CD8-positive, alpha-beta memory T cell (primary cell): ENCODE measurements at places on chromosomes 5 and 9.
A peak's percentile ranks its signal among the peaks of the same experiment; 100 is the strongest.

GRCh38 chr9:73719660-73720059, 568.0 kb downstream of the ANXA1 start:
- no peaks in the 10 kb centered on the region for H3K27me3 ChIP-seq
- no peak overlapping the region for H3K4me3 ChIP-seq
- no peak for DNase-seq
- H3K4me1 ChIP-seq: no peaks in the 10 kb centered on the region
- no peaks in the 10 kb centered on the region for H3K36me3 ChIP-seq

DNA sequence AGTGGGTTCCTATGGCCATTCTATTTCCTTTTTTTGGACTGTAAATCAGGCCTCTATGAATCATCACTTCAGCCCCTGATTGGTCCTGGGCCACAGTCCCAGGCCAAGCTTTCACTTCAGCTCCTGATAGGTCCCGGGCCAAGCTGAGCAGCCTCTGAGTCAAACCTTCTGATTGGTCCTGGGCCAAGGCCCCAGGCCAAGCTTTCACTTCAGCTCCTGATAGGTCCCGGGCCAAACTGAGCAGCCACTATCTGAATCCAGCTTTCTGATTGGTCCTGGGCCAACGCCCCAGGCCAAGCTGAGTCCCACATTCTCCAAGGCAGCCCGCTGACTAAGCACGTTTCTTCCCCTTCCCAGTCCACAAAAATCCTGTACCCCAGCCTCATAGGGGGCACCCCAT, 1972.9 kb upstream of the ACO1 start:
- no peak for DNase-seq
- H3K27me3 ChIP-seq: no peaks in the 10 kb centered on the region
- no peak overlapping the region for H3K27ac ChIP-seq
- no peaks in the 10 kb centered on the region for H3K36me3 ChIP-seq

- H3K27ac ChIP-seq: no peak overlapping the region
- H3K4me1 ChIP-seq: no peaks in the 10 kb centered on the region
- no peaks in the 10 kb centered on the region for H3K36me3 ChIP-seq
- no peak for DNase-seq
- H3K4me3 ChIP-seq: no peak overlapping the region
- H3K27me3 ChIP-seq: no peaks in the 10 kb centered on the region
Observed at GRCh38 chr5:17132444-17133083, 84.9 kb upstream of the BASP1 start.

- H3K27me3 ChIP-seq: no peaks in the 10 kb centered on the region
- no peaks in the 10 kb centered on the region for H3K4me1 ChIP-seq
- no peaks in the 10 kb centered on the region for H3K36me3 ChIP-seq
- no peak overlapping the region for H3K4me3 ChIP-seq
- no peak overlapping the region for H3K27ac ChIP-seq
Observed at GRCh38 chr5:67289763-67290521, 93.3 kb upstream of the CD180 start.

- H3K4me3 ChIP-seq: no peak overlapping the region
- H3K27me3 ChIP-seq: no peaks in the 10 kb centered on the region
- H3K36me3 ChIP-seq: no peaks in the 10 kb centered on the region
- no peak for DNase-seq
- no peak overlapping the region for H3K27ac ChIP-seq
Observed at GRCh38 chr9:110531776-110532175, 47.8 kb downstream of the SVEP1 start.

DNA sequence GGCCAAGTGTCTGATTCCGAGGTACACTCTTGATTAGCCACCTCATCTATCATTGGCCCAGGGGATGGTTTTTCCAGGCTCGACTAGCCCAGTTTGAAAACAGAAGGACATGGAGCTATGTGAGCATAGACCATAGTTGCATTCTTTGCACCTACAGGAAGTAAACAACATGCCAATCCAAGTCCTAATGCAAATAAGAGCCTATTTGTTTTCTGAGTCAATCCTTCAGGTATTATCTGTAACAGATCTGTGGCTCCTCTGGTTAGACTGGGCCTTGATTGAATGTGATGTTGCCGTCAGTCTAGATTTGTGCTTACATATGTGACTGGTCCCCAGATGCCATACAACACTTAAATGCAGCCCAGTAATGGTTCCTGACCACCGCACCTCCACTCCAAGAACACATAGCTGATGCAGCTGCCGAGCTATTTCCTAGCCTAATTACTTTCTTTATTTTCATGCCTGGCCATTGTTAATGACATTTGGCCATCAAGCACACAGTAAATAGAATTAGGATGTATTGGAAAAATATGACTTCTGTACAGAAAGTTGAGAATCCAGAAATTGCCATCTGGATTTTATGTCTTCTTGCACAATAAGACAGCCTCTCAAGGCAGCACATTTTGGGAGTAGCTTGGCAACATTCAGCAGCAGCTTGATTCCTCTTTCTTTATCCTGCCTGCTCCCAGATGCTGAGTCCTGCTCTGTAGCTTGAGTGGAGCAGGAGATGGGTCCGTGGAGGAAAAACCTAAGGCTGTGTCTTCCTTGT, 29.5 kb upstream of the ARHGAP26 start:
- no peak overlapping the region for H3K4me3 ChIP-seq
- H3K4me1 ChIP-seq: no peaks in the 10 kb centered on the region
- H3K27me3 ChIP-seq: no peaks in the 10 kb centered on the region
- no peak overlapping the region for H3K27ac ChIP-seq
- no peaks in the 10 kb centered on the region for H3K36me3 ChIP-seq

DNA sequence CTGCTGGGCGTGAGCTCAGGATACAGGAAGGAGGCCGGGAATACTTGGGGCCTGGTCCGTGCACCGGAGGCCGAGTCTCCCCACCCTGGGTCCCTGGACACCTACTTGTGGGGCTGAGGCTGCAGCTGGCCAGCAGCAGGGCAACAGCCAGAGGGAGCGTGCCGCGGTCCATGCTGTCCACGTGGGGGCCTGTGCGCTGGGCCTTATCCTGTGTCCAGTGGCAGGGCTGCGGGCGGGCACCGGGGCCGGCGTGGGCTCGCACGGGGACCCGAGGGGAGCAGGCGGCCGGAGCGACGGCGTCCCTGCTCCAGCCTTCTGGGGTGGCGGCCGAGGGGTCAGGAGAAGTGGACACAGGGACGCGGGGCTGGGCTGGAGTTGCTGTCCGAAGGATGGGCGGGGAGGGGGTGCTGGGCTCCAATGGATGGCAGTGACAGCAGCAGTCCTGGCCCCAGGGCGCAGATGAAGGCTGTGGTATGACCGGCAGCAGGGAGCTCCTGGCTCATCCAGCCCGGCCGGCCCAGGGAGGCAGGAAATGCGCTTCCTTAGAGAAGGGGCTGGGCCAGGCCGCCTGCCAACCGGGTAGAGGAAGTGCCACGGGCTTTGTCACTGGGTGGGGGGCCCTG, at the start of gene ENG:
ENG (minus strand) TSS at position 475 of the 623 bp plus-strand sequence; CDS start at position 172, 303 bp downstream.
- peaks cover 25% of the 10 kb centered on the region for H3K4me1 ChIP-seq
- H3K27me3 ChIP-seq: no peaks in the 10 kb centered on the region
- H3K36me3 ChIP-seq: no peaks in the 10 kb centered on the region
- H3K27ac ChIP-seq: no peak within 1 kb of the TSS

GRCh38 chr5:66848749-66849641, 252.8 kb downstream of the MAST4 start:
- DNase-seq: no peak
- H3K36me3 ChIP-seq: no peaks in the 10 kb centered on the region
- H3K4me3 ChIP-seq: no peak overlapping the region
- no peaks in the 10 kb centered on the region for H3K27me3 ChIP-seq
- no peaks in the 10 kb centered on the region for H3K4me1 ChIP-seq

GRCh38 chr5:32225445-32225844, 51.3 kb upstream of the GOLPH3 start:
- DNase-seq: no peak
- no peak overlapping the region for H3K4me3 ChIP-seq
- H3K27ac ChIP-seq: no peak overlapping the region
- no peaks in the 10 kb centered on the region for H3K27me3 ChIP-seq
- no peaks in the 10 kb centered on the region for H3K4me1 ChIP-seq

- H3K27me3 ChIP-seq: no peaks in the 10 kb centered on the region
- DNase-seq: no peak
- no peaks in the 10 kb centered on the region for H3K4me1 ChIP-seq
- no peaks in the 10 kb centered on the region for H3K36me3 ChIP-seq
- peak overlapping the region; percentile 43 for H3K27ac ChIP-seq
- H3K4me3 ChIP-seq: no peak overlapping the region
Observed at GRCh38 chr5:176185133-176185733, 53.0 kb upstream of the SIMC1 start.

DNA sequence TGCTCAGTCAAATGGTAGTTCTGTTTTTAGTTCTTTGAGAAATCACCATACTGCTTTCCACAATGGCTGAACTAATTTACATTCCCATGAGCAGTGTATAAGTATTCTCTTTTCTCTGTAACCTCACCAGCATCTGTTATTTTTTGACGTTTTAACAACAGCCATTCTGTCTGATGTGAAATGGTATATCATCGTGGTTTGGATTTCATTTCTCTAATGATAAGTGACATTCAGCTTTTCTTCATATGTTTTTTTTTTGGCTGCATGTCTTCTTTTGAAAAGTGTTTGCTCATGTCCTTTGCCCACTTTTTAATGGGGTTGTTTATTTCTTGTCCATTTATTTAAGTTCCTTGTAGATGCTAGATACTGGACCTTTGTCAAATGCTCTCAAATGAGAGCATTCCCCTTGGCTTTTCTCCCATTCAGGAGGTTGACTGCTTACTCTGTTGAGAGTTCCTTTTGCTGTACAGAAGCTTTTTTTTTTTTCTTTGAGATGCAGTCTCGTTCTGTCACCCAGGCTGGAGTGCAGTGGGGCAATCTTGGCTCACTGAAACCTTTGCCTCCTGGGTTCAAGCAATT, 58.7 kb upstream of the RGMB start:
- no peak overlapping the region for H3K27ac ChIP-seq
- H3K27me3 ChIP-seq: no peaks in the 10 kb centered on the region
- no peaks in the 10 kb centered on the region for H3K36me3 ChIP-seq
- DNase-seq: no peak
- H3K4me1 ChIP-seq: no peaks in the 10 kb centered on the region

DNA sequence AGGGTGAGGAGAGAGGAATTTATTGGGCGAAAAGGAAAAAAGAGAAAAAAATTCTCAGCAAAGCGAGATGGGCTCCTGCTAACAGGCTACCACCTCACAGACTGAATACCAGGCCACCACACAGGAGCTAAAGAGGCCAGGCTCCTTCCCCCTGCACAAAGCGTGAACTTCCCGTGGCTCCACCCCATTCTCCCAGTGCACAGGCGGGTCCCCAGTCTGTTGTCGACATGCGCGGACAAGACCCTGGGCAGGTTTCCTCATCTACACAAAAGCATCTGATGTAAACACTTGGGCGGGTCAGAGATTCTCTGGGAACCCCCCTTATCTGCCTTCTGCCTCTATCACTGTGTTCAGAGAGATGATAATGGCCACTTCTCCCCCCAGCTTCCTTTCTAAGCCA, 34.2 kb downstream of the IL31RA start:
- no peak overlapping the region for H3K4me3 ChIP-seq
- no peaks in the 10 kb centered on the region for H3K36me3 ChIP-seq
- no peak for DNase-seq
- no peaks in the 10 kb centered on the region for H3K27me3 ChIP-seq
- no peak overlapping the region for H3K27ac ChIP-seq

DNA sequence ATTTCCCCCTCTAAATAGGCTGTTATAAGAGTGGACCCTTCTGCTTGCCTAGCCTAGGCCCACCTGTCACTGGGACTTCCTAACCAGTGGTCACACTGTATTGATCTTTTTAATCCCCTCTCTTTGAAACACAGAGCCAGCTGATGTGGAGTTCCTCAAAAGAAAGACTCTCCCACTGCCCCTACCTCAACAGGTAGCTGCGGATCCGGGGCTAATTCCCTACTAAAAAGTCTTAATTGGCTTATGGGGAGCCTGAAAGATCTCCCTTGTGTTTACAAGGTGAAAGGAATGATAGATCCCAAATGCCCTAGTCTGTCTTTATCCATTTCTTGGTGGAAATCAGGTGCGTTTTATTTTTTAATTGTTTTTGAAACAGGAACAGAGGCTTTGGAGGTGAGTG, 2.0 kb downstream of the NEUROG1 start:
- H3K36me3 ChIP-seq: no peaks in the 10 kb centered on the region
- DNase-seq: no peak
- peaks cover 23% of the 10 kb centered on the region for H3K27me3 ChIP-seq
- H3K4me1 ChIP-seq: no peaks in the 10 kb centered on the region
- no peak overlapping the region for H3K27ac ChIP-seq

DNA sequence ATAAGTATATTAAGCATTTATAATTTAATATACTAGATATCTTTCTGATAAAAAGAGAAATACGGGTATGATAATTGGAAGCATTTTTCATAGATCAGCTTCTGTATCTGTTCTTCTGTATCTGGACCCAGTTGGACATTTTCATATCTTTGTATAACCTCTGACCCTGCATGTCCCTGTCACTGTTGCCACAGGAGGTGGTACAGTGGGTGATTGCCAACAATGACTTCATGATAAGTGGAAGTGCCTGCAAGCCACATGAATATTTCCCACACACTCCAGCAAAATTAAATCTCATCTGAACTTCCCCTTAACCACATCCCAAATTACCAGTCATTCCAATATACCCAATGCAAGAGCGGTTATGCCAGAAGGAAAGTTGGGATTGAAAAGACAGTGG, 376.4 kb downstream of the ARRDC3 start:
- H3K27ac ChIP-seq: no peak overlapping the region
- no peaks in the 10 kb centered on the region for H3K4me1 ChIP-seq
- DNase-seq: no peak

DNA sequence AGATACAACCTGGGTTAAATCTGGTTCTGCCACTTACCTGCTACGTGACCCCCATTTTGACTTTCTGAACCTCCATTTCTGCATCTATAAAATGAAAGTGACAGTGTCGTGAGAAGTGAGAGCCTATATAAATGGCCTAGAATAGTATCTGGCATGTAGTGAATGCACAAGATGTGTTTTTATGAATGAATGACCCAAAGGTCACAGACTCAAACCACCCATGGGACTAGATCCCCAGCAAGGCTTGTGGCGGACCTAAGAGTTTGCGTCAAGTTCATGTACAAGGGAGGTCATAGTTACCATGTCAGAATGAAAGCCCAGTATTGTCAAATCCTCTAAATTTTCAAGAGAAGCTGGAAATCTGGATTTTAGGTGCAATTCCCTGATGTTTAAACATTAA, 11.2 kb upstream of the SETD9 start:
- H3K4me1 ChIP-seq: no peaks in the 10 kb centered on the region
- no peak overlapping the region for H3K27ac ChIP-seq
- H3K36me3 ChIP-seq: peaks cover 10% of the 10 kb centered on the region
- no peak for DNase-seq
- H3K27me3 ChIP-seq: no peaks in the 10 kb centered on the region
- no peak overlapping the region for H3K4me3 ChIP-seq

GRCh38 chr5:159704160-159704559, 212.1 kb upstream of the ADRA1B start:
- no peak overlapping the region for H3K27ac ChIP-seq
- no peaks in the 10 kb centered on the region for H3K27me3 ChIP-seq
- H3K36me3 ChIP-seq: no peaks in the 10 kb centered on the region
- H3K4me3 ChIP-seq: no peak overlapping the region

DNA sequence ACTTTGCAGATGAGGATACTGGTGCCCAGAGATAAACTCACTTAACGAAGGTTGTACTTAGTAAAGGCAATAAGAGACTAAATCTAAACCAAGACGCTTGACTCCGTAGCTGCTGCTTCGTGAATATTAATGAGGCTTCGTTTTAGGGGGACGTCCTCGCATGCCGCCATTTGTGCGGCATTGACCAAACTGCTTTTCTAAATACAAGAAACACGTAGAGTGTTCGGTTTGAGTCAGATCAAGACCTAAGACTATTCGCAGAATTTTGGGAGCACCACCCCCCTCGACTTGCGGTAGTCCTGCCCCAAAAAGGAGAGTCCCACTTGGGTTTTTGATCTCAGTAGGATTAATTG, 1.1 kb downstream of the NPM1 start:
- H3K4me3 ChIP-seq: peak overlapping the region; percentile 86
- H3K4me1 ChIP-seq: peaks cover 53% of the 10 kb centered on the region
- no peaks in the 10 kb centered on the region for H3K27me3 ChIP-seq
- H3K27ac ChIP-seq: peak overlapping the region; percentile 92
- H3K36me3 ChIP-seq: peaks cover 28% of the 10 kb centered on the region
